ENCODE measurements at places on chromosomes 7 and 10. TPM values are rescaled to one million over a fixed set of nuclear protein-coding genes. Genes with fewer than 3 reads are reported as not detected.

Gene IL2RA
- not detected for total RNA-seq

Gene RBP3
- not detected for total RNA-seq

Gene TBC1D12
- total RNA-seq = 12.9 TPM

GRCh38 chr7:158267742-158268435 is 319.7 kb downstream of the PTPRN2 start:
- H3K4me3 ChIP-seq = no peak overlapping the region
- H3K4me1 ChIP-seq = no peaks in the 10 kb centered on the region
- H3K36me3 ChIP-seq = no peaks in the 10 kb centered on the region
- DNase-seq = no peak

DNA sequence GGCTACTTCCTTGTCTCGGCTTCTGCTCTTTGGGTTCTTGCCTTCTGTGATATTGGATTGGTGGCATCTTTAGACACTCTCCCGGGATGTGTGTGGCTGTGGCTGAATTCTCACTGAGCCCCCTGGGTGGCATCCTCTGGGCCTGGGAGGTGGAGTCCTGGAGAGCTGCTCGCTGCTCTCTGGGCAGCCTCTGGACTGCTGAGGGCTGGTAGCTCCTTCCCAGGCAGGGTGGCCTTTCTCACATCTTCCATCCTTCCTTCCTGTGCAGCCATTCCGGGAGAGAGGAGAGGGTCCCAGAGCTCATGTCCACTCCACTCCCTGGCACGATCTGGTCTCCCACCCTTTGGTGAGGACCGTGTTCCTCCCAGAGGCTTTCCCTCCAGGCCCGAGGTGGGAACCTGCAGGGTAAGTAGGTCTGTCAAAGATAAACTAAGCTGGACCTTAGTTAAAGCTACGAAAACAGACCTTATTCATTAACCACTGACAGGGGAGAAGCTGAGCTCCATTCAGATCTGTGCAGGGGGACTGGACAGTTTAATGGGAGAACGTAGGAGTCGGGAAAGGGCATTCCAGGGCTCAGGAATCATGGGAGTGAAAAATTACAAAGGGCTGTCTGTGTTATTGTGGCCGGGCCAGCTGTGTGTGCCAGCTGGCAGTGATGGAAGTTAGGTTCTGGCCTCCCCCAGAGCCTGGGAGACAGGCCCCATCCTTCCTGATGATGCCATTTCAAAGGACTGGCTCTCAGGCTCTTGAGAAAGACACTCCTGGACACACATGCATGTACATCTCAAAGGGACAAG is 8.7 kb downstream of the ATP6V0E2 start:
- H3K27ac ChIP-seq = no peak overlapping the region
- H3K4me3 ChIP-seq = no peak overlapping the region
- no peaks in the 10 kb centered on the region for H3K36me3 ChIP-seq

DNA sequence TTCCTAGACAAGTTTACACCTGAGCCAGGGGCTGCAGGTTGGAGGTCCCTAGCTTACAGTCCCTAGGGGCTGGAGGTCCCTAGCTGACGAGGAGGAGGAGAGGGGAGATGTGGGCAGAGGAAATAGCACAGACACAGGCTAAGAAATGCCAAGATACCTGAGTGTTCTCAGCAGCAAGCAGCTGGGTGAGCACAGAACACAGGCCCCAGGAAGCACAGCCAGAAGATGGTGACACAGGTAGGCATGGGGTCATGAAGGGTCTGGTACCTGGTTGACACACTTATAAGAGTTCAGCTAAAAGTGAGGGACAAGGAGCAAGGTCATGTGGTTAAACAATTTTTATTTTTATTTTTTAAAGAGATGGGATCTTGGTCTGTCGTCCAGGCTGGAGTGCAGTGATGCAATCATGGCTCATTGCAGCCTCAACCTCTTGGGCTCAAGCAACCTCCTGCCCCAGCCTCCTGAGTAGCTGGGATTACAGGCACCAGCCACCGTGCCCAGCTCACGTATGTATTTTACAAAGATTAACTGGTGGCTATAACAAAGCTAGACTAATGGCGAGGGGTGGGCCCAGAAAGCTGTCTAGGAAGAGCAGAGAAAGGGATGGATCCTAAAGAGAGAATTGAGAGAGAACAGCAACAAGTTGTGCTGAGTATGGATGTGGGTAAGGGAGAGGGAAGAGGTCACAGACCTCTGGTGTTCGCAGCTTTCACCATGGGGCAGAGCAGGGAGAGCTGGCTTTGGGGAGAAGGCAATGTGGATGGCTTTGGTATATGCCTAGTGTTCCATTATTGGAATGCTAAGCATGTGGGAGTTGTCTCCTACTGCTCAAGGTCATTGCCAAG is 140.3 kb upstream of the KLF14 start:
- H3K4me3 ChIP-seq = no peak overlapping the region
- H3K36me3 ChIP-seq = peaks cover 80% of the 10 kb centered on the region
- H3K4me1 ChIP-seq = peaks cover 56% of the 10 kb centered on the region

DNA sequence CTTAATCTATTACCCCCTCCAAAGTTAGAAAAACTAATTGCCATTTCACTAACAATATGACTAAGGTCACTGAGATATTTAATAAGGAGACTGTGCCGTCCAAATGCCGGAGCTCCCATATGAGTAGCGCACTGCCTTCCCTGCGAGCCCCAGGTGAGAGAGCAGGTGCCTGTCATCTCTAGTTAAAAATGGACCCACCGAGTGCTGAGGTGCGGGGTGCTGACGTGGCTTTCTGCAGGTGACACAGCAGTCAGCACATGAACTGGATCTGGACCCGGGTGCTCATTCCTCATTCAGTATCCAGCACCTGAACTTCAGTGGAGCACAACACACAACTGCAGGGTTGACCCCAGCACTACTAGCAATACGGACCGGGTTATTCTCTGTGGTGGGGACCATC is 138.0 kb upstream of the NPS start:
- H3K4me1 ChIP-seq = no peaks in the 10 kb centered on the region
- no peak for DNase-seq
- H3K27ac ChIP-seq = no peak overlapping the region

DNA sequence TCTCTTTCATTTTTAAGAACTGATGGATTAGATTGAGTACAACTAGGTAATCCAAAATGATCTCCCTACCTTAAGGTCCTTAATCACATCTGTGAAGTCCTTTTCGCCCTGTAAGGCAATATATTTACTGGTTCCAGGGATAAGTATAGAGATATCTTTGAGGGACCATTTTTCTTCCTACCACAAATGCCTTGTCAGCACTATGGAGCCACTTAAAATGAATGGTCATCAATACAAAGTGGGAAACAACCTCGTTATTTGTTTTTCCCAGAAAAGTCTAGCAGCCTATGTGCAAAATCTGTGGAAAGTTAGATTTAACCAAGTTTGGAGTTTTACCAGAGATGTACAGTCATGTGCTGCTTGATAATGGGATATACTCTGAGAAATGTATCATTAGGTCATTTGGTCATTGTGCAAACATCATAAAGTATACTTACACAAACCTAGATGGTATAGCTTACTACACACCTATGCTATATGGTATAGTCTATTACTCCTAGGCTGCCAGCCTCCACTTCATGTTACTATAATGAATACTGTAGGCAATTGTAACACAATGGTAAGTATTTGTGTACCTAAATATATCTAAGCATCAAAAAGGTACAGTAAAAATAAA is 366.2 kb upstream of the TMEM229A start:
- no peak overlapping the region for H3K27ac ChIP-seq
- no peak overlapping the region for H3K4me3 ChIP-seq
- no peaks in the 10 kb centered on the region for H3K36me3 ChIP-seq
- no peak for DNase-seq
- no peaks in the 10 kb centered on the region for H3K4me1 ChIP-seq
- no peaks in the 10 kb centered on the region for H3K27me3 ChIP-seq

GRCh38 chr7:37247861-37248260 is 200.8 kb downstream of the ELMO1 start:
- DNase-seq = peak; percentile 38
- H3K4me1 ChIP-seq = no peaks in the 10 kb centered on the region
- H3K4me3 ChIP-seq = no peak overlapping the region
- no peaks in the 10 kb centered on the region for H3K36me3 ChIP-seq

- H3K27me3 ChIP-seq = no peaks in the 10 kb centered on the region
- no peaks in the 10 kb centered on the region for H3K4me1 ChIP-seq
- H3K27ac ChIP-seq = no peak overlapping the region
- H3K4me3 ChIP-seq = no peak overlapping the region
- no peaks in the 10 kb centered on the region for H3K36me3 ChIP-seq
These were observed 553.3 kb downstream of the HTR7 start for GRCh38 chr10:90304533-90304932.

- peaks cover 15% of the 10 kb centered on the region for H3K4me1 ChIP-seq
- no peak overlapping the region for H3K4me3 ChIP-seq
- H3K36me3 ChIP-seq = no peaks in the 10 kb centered on the region
- H3K27me3 ChIP-seq = no peaks in the 10 kb centered on the region
These were observed 286.8 kb downstream of the RPS24 start for GRCh38 chr10:78320506-78320905.

Data from GM23248 (cell line).